ENCODE measurements at places on chromosomes 5 and 9.

GRCh38 chr5:109291090-109291489, 118.7 kb downstream of the PJA2 start:
- DNase-seq, result no peak

GRCh38 chr9:11107196-11107595, 494.4 kb upstream of the PTPRD start:
- no peak for DNase-seq

DNA sequence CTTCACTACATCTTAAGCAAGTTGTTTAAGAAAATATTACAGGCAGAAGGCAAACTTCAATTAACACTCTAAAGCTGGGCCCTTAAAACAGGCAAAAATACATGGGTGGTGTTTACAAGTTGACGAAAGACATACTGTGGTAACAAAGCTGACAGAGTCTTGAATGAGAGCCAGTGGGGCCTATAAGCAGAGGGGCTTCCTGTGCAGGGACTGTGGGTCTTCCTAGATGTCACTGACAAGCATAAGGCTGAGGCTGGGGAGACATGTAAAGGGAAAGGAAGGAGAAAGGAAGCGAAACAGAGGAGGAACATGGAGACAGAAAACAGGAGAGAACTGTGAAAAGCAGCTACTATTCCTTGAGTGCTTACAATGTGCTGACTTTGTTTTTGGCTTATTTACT, 308.0 kb upstream of the RPS23 start:
- no peak for DNase-seq

DNA sequence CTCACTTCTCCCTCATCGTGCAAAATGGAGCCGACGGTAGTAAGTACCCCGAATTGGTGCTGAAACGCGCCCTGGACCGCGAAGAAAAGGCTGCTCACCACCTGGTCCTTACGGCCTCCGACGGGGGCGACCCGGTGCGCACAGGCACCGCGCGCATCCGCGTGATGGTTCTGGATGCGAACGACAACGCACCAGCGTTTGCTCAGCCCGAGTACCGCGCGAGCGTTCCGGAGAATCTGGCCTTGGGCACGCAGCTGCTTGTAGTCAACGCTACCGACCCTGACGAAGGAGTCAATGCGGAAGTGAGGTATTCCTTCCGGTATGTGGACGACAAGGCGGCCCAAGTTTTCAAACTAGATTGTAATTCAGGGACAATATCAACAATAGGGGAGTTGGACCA, 979 bp downstream of the PCDHGA12 start:
- no peak for DNase-seq

- no peak for DNase-seq
These were observed 95.1 kb downstream of the HRH2 start for GRCh38 chr5:175752826-175753535.

DNA sequence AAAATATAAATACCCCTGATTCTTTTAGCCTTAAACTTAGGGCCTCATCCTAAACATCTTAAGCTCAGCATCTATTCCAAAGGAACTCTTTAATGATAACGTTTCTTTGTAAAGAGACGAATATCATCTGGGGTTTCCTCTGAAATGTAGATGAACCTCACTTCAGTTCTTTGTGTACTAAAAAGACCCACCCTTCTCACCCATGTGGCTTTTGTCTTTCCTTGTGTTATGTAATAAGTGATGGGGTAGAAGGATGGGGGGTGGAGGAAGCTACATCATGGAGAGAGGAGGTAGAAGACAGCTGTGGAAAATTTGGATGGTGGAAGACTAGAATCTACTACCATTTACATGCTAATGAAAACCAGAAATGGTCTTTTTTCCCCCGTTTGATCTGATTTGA, 111.0 kb downstream of the NDUFS4 start:
- DNase-seq, result no peak

DNA sequence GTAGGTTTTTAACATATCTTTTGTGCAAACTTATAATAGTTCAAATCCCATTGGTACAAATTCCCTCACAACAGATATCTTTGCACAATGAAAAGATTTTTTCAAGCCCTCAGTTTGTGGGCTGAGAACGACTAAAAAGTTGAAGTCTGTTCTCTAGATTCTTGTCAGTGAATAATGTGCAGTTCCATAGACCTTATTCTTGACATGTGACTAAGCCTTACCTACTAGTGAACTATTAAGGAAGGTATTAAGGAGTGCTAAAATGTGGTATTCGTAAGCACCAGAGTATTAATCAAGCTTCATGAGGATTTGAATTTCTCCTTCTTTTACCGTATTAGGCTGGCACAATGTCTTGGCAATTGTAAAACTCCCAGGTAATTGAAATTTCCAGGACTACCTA, 205.6 kb upstream of the DMRTA1 start:
- DNase-seq, result no peak

- DNase-seq, result no peak
These were observed 1.3 kb upstream of the ISL1 start for GRCh38 chr5:51381761-51382474.

DNA sequence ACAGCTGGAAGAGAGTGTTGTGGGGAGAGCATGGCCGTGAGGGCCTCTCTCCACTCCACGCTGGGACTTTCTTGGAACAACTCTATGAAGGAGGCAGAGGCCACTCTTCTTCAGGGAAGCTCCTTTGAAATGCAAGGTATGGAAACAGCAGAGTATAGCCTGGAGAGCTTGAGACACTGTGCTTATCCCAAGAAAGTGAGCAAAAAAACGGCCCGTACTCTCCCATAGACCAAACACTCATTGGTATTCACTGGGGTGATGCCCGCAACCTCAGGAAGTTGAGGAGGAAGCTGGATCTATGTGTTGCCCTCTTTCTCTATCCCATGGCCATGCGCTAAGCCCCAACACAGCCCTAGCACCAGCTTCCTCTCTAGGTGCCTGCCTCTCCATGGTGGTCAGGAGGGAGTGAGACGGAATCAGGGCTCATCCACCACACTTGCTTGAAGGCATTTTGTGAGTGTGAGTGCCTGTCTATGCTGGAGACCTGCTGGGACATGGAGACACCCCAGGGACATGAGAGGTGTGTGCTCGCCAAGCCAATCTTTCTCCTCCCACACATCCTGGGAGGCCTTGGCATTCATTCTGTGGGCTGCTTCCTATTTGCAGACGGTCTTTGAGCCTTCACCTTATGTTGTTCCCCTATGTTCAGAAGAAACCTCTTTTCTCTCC, 616.6 kb downstream of the IRX1 start:
- DNase-seq, result no peak

DNA sequence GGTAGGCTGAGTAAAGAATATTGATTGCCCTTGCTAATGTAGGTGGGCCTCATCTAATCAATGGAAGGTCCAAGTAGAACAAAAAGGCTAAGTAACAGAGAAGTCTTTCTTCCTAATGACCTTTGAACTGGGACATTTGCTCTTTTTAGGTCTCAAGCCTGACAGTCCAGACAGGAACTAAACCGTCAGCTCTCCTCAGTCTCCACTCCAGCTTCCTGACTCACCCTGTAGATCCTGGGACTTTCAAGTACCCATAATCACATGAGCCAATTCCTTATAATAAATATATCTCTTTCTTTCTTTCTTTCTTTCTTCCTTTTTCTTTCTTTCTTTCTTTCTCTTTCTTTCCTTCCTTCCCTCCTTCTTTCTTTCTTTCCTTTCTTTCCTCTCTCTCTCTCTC, 479.5 kb upstream of the PAPPA start:
- no peak for DNase-seq

DNA sequence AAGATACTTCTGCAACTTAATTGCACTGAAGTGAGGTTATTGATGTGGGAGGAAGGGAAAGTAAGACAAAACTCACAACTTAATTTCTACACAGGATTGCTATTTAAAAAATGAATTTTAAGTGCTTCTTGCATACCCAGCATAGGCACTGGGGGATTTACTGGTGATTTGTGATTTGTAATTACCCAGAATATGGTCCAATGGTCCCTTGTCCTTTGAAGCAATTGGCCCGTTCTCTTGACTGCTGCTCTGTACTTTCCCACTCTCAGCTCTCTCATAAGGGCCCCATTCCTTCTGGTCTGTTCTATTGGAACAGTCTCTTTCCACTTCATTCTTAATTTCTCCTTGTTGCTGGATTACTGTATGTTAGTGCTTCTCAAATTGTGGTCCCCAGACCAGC, 75.4 kb upstream of the SPATA31D4 start:
- DNase-seq, result no peak

DNA sequence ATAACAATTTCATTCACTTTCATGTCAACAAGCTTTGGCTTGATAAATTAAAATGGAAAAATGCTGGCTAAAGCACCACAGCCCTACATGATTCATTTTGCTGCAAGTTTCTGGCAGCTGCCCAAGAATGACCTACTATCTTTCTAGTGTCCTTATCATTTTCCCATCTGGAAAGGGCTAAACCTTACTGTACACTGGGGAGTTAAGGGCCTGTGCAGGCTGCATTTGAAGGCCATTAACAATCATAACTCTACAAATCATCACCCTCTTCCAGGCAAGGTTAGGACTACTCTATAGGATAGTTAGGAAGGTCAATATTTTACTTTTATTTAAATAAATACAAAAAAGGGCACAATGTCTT, 579.7 kb upstream of the ZNF608 start:
- no peak for DNase-seq

DNA sequence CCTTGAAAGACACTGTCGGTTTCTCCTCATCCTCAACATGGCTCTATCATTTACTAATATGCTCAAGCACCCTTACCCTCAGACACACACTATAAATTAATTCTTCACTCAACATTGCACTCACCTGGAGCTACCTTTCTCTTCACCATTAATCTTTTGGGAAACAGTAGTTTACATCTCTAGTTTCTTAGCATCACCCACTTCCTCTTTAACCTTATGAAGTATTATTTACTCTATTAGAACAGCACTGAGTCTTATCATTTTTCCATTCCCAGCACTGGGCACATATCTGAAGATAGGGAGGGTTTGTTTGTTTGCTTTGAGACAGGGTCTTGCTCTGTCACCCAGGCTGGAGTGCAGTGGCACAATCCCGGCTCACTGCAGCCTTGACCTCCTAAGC, 213.5 kb downstream of the SMARCA2 start:
- no peak for DNase-seq

GRCh38 chr9:96490534-96491078, 40.6 kb downstream of the HABP4 start:
- no peak for DNase-seq

GRCh38 chr5:174828804-174829510, 104.6 kb downstream of the MSX2 start:
- DNase-seq, result no peak

DNA sequence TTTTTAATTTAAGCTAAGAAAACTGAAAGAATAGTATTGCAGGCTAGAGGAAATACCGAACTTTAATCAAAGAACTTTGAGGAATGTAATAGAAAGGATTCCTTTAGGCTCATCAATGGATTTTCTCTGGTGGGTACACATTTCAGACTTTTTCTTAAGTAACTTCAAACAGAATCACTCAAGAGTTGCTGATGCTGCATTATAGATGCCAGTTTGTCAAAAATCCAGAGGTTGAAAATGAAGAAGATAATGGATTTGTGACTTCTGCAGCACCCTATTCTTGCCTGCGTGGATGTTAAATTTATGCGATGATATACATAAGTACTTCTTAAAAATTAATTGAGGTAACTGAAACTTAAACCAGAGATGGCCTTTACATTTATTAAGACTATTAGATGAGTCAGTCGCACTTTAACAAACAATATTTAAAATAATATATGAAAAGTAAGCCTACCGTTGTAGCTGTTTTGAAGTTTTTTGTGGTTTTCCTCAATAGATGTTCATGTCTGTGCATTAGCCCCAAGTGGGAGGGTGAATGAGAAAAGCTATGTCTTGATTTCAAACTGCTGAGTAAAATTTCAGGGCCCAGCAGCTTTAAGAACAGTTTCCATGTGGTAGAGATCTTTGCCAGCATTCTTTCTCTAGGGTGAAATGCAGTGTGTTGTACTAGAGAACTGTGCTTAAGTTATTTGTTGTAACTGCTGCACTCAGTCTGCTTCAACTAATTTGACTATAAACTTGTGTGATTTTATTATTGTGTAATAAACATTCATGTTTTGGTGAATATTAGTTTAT, at the start of gene OGN:
OGN (minus strand) TSS at position 537 of the 795 bp plus-strand sequence. CDS start 1,171 bp downstream, outside the sequence.
- DNase-seq, result no peak

- no peak for DNase-seq
These were observed 61.4 kb downstream of the PSMB7 start for GRCh38 chr9:124353811-124354274.

DNA sequence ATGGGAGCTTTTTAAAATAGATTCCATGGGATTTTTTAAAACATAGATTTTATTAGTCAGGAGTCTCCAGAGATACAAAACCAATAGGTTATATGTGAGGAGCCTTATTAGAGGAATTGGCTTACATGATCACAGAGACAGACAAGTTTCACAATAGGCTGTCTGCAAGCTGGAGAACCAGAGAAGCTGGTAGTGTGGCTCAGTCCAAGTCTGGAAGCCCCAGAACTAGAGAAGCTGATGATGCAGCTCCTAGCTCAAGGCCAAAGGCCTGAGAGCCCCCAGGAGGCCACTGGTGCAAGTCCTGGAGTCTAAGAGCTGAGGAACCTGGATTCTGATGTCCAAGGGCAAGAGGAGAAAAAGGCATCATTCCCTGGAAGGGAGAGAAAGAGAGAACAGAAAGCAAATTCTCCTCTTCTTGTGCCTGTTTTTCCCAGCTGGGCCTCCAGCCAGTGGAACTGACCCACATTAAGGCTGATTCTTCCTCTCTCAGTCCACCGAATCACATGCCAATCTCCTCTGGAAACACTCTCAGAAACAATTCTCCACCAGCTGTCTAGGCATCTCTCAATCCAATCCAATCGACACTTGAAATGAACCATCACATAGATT, 59.3 kb downstream of the AHRR start:
- DNase-seq, result no peak

DNA sequence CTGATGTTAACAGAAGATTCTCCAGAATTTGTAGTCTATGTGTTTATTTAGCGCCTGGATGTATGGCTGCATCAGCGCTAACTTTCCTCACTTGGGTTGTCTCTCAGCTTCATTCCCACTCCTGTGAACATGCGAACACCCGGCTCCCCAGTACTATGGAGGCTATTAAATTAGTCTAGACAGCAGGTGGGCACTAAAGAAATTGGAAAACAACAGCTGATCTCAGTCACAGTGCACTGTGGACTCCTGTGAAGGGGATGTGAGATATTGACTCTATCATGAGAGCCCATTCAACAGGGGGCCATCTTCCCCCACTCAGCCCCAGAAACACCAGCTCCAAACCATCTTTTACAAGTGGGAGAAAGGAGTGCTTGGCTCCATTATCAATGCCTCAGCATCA, 471.0 kb downstream of the KDM4C start:
- no peak for DNase-seq

GRCh38 chr9:13113216-13113615, 166.3 kb downstream of the MPDZ start:
- no peak for DNase-seq
